Activated CD4-positive, alpha-beta T cell treated with anti-CD3 and anti-CD28 coated beads, Interleukin-2, amount 50 U/mL, for 24 hours (primary cell): ENCODE measurements at places on chromosomes 1 and 21.

DNA sequence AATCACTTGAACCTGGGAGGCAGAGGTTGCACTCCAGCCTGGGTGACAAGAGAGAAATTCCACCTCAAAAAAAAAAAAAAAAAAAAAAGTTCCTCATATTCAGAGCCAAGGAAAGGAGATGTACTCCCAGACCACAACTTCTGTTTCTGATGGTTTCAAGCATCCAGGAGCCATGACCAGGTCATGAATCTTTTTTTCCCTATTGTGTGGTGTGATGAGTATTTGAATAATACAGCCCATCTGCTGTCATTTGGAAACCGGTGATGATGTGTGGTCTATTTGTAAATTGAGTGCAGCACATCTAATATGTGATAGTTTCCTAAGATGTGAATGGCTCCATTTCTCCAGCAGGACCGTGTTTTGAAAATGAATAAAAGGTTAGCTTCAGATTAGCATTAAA, 18.6 kb downstream of the PIK3CD start:
- DNase-seq: no peak

GRCh38 chr1:245440922-245441321, 286.1 kb downstream of the KIF26B start:
- no peak for DNase-seq

- DNase-seq: no peak
Measured at GRCh38 chr1:232445361-232446106, 184.4 kb downstream of the SIPA1L2 start.

DNA sequence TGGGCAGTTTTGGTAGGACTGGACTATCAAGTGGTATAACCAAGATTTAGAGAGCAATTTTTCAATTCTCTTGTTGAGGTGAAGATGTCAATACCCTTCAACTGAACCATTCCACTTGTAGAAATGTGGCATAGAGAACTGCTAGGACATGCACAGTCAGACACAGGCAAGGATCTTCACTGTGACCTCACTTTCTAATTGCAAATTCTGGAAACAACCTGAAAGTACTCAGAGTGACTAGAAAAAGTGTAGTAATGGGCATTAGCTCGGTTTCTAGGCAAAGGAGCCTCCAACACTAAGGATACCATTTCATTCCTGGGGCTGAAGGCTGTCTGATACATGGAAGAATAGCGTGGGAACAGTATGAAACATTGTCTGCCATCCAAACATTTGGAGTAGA, 433.0 kb upstream of the RUNX1 start:
- no peak for DNase-seq

DNA sequence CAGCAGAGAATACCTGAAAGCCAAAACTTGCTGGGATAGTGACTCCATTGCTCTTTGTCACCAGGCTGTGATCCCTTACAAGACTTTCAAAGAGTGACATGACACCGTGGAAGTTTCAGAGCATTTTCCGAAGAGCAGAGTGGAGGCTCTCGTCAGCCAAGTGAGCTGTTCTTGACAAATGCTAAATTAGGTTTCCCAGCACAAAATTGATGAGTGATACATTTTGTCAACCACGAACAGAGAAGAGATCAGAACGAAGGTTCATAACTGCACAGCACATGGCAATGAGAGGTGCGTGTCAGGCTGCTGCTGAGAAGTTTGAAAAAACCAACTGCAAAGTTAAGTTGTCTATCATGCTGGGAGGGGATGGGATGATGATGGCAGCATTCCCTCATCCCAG, 184.4 kb upstream of the C1orf174 start:
- DNase-seq: no peak

DNA sequence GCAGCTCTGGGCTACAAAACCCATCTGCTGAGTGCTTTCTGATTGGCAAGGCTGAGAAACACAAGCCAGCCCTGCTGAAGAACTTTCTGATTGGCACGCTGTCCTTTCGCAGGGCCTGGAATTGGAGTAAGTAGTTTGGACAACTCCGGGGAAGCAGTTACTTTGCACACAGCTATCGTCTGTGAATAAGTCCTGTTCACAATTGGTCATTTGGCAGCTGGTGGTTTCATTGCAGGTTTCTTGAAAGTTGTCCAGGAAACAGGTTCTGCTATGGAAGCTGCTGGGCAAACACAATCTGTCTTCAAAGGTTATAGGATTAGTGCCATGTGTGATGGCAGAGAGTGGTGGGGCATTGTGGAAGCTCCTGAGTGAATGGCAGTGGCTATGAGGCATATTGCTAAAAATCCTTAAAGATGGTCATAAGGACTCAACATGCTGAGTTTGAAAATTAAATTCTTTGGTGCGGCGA, at the start of gene KRTAP27-1:
Gene KRTAP27-1, minus strand, starts transcription at position 419 of the 469 bp plus-strand sequence. Its CDS starts 26 bp downstream, at position 393.
- DNase-seq: no peak

- no peak for DNase-seq
Measured at GRCh38 chr1:64480999-64481772, 11.3 kb downstream of the CACHD1 start.

DNA sequence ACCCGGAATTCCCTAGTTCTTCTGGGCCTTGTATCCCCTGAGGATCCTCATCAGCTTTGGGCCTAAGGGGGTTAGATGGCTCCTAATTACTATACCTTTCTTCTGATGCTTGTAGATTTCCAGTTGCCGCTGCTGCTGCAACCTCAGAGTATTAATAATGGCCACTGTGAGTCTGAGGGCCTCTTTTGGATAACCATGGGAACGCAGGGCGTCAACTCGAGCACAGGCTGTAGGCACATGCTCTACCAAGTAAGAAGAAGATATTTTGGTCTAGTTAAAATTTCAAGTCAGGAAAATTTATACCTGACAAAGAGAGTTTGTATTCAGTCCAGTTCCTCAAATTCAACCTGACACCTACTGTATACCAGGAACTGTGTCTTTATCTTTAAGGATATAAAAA, 28.2 kb downstream of the UROD start:
- DNase-seq: no peak

GRCh38 chr1:8340448-8340847, 22.5 kb downstream of the SLC45A1 start:
- no peak for DNase-seq

DNA sequence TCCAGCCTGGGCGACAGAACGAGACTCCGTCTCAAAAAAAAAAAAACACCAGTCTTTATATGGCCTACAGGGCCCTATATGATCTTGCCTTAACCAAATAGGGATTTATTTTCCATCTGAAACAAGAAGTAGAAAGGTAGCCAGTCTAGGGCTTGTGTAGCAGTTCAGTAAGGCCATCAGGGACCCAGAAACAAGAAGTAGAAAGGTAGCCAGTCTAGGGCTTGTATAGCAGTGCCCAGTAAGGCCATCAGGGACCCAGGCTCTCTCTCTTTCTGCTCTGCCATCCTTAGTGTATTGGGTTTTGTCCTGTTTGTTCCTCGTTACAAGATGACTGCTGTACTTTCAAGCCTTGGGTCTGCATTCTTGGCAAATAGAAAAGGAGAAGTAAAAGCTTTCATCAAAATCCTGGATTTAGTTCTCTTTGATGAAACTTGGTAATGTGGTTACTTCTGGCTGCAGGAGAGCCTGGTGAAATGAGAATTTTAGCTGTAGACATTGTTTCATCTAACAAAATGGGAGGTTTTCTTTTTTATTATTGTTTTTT, 46.1 kb downstream of the PKN2 start:
- no peak for DNase-seq

GRCh38 chr1:247401310-247402119, 14.5 kb upstream of the NLRP3 start:
- DNase-seq: no peak

DNA sequence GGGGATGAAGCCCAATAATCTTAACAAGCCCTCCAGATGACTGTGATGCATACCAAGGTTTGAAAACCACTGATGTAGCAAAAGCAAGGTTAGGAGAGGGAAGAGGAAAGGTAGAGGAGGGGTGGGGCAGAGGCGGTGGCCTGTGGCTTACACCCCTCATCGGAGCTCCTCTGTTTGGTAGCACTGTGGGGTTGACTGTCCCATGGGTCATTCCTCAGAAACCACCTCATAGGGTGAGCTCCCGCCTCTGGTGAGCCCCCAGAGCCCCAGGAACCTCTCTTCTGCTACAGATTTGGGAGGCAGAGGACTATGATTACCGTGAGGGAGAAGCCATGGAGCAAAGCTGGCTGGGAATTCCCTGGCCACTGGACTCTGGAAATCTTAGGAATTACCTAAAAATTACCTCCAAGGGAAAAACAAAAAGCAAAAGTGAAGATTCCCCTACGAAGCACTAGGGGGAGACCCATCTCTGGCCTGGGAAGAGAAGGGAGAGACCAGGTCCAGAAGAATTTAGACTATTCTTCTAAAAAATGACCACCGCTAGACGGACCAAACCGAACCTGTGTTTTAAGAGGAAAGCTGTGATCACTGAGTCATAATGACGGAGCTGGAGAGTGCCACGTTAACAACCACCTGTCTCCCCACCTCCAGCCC, 1.5 kb upstream of the RASSF5 start:
- DNase-seq: no peak

GRCh38 chr21:44478124-44478800, 23.0 kb downstream of the LRRC3 start:
- no peak for DNase-seq
